Activated CD8-positive, alpha-beta T cell treated with anti-CD3 and anti-CD28 coated beads for 36 hours (primary cell): ENCODE measurements at places on chromosomes 2 and 18. TPM values are rescaled to one million over a fixed set of nuclear protein-coding genes. Genes with fewer than 3 reads are reported as not detected.

- H3K27ac ChIP-seq = no peak overlapping the region
- H3K36me3 ChIP-seq = no peaks in the 10 kb centered on the region
- no peak overlapping the region for H3K4me3 ChIP-seq
- no peaks in the 10 kb centered on the region for H3K4me1 ChIP-seq
- peaks cover 7% of the 10 kb centered on the region for H3K27me3 ChIP-seq
- DNase-seq = no peak
Observed at GRCh38 chr2:9225806-9226205, 19.2 kb downstream of the ASAP2 start.

Gene TPRKB
- total RNA-seq = 27.0 TPM

DNA sequence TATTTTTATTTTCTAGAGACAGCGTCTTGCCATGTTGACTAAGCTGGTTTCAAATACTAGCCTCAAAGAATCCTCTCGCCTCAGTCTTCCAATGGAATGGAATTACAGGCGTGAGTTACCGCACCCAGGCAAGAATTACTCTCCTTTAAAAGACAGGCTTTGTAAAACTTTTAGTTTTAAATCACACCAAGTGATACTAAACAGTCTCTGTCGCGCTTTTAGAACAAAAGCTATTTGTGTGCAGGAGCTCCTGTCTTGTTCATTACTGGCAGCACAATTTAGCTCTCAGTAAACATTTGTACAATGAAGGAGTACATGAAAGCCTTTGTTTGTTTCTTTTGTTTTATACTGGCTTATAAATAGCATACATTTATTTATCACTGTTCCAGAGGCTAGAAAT, 1719.2 kb upstream of the PIK3C3 start:
- H3K4me1 ChIP-seq = no peaks in the 10 kb centered on the region
- H3K27ac ChIP-seq = no peak overlapping the region
- H3K4me3 ChIP-seq = no peak overlapping the region
- no peak for DNase-seq

DNA sequence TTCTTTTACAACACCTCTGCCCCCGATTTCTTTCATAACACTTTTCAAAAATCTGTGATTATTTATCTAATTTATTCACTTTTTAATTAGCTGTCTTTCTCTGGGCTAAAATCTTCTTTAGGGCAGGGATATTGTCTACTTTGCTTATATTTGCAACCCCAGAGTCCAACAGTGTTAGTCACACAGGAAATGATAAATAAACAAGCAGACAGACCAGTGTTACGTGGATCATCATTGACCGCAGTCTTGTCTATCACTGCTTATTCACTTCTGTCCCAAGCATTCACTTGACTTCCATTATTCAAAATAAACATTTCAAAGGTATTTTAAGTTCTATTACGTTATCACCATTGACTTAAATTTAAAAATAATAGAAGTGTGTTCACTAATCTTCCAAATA, 237.6 kb upstream of the UBE2E3 start:
- no peak overlapping the region for H3K27ac ChIP-seq
- no peaks in the 10 kb centered on the region for H3K36me3 ChIP-seq
- DNase-seq = no peak
- H3K4me3 ChIP-seq = no peak overlapping the region
